ENCODE measurements at places on chromosomes 4 and X. TPM values are rescaled to one million over a fixed set of nuclear protein-coding genes. Genes with fewer than 3 reads are reported as not detected.

CT45A3 gene
- not detected for total RNA-seq

AR gene
- total RNA-seq = 1.8 TPM

NAA11 gene
- not detected for total RNA-seq

RWDD4 gene
- 23.5 TPM for total RNA-seq

CHRNA9 gene
- not detected for total RNA-seq

TRIM61 gene
- total RNA-seq = 3.2 TPM

HTN1 gene
- not detected for total RNA-seq

ELK1 gene
- total RNA-seq = 11.3 TPM

HMGB3 gene
- 63.4 TPM for total RNA-seq

SPANXN4 gene
- not detected for total RNA-seq

FGFBP1 gene
- not detected for total RNA-seq

PPP1R2C gene
- not detected for total RNA-seq

TMEM47 gene
- 90.2 TPM for total RNA-seq

HS3ST1 gene
- total RNA-seq = 7.4 TPM

KLHL13 gene
- 209 TPM for total RNA-seq

MAGEC2 gene
- not detected for total RNA-seq

SPANXA2 gene
- total RNA-seq = not detected

PRDM8 gene
- 5.3 TPM for total RNA-seq

CSAG2 gene
- total RNA-seq = not detected

TMEM255A gene
- 5.5 TPM for total RNA-seq

KLHL5 gene
- total RNA-seq = 134 TPM

TMEM184C gene
- 47.1 TPM for total RNA-seq

TLR6 gene
- total RNA-seq = 4.6 TPM

CYLC1 gene
- 0.23 TPM for total RNA-seq

RGN gene
- 5.8 TPM for total RNA-seq

ZNF630 gene
- total RNA-seq = 5.3 TPM

COX7B gene
- 157 TPM for total RNA-seq

SMIM10L2A gene
- 22.1 TPM for total RNA-seq

UGT2B10 gene
- not detected for total RNA-seq

DYNLT3 gene
- 54.0 TPM for total RNA-seq

FAM9B gene
- not detected for total RNA-seq

FAM133A gene
- 4.8 TPM for total RNA-seq

CCKAR gene
- total RNA-seq = 4.6 TPM

UPF3B gene
- total RNA-seq = 5.8 TPM

GAB1 gene
- total RNA-seq = 34.6 TPM

GDPD2 gene
- 14.3 TPM for total RNA-seq

RTL5 gene
- 9.2 TPM for total RNA-seq

OTUD6A gene
- total RNA-seq = not detected

ENPP6 gene
- 1.8 TPM for total RNA-seq

BCORL1 gene
- 2.8 TPM for total RNA-seq

CENPVL3 gene
- total RNA-seq = 10.4 TPM

VCX3B gene
- not detected for total RNA-seq

HEPH gene
- 13.1 TPM for total RNA-seq

KIT gene
- total RNA-seq = 42.0 TPM

AFF2 gene
- total RNA-seq = 126 TPM

MTCP1 gene
- 10.4 TPM for total RNA-seq

CD40LG gene
- not detected for total RNA-seq

PHKA2 gene
- total RNA-seq = 19.6 TPM

KLHL15 gene
- total RNA-seq = 30.2 TPM

All from diencephalon (tissue), 1 donor.